ENCODE measurements at places on chromosomes 16 and 17.

- DNase-seq = no peak
Measured at GRCh38 chr17:68576811-68577496, 24.2 kb downstream of the FAM20A start.

DNA sequence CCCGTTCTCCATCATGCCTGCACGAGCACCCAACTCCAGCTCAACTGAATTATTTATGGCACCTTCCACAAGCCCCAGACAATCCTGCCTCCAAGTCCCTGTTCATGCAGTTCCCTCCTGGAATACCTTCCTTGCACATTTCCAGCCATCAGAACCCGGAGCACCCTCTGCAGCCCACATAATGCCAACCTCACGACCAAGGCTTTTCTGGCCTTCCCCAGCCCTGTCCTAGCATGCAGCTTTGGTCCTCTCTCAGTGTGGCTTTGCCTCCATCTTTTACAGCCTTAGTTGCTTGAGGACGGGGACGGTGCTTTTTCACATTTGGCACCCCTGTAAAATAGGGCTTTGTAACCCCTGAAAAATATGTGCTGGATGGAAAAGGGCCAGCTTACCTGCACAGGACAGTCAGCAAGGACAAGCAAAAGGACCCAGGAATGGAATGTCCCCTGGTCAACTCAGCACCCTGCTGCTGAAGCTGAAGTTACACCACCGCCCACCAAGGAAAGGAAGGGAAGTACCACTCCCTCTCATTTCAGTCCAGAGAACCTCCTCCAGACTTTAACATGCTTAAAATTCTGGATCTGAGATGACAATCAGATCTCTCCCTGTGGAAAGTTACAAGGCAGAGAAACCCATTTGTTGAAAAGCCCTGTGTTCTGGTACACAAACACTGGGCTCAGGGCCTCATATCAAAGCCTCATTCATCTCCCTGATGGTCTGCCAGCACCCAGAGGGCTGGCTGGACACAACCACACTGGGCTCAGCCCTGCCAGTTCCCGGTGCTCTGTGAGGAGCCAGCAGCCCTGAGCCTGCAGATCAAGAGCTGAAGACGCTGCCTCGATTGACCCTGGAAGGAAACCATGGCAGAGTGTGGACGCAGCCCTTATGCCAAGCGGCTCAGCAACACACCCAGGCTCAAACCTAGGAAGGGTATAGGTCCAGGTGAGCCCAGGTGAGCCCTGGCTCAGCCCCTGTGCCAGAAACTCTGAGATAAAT is 2.9 kb downstream of the SLC39A11 start:
- DNase-seq = no peak

GRCh38 chr16:49351096-49351487 is 22.5 kb upstream of the C16orf78 start:
- no peak for DNase-seq

GRCh38 chr17:27496437-27496943 is 40.2 kb downstream of the KSR1 start:
- DNase-seq = peak; percentile 60

GRCh38 chr16:68367030-68367429 is 56.2 kb downstream of the PRMT7 start:
- DNase-seq = peak; percentile 69

GRCh38 chr17:79372470-79373238 is 238.2 kb downstream of the RBFOX3 start:
- DNase-seq = no peak

DNA sequence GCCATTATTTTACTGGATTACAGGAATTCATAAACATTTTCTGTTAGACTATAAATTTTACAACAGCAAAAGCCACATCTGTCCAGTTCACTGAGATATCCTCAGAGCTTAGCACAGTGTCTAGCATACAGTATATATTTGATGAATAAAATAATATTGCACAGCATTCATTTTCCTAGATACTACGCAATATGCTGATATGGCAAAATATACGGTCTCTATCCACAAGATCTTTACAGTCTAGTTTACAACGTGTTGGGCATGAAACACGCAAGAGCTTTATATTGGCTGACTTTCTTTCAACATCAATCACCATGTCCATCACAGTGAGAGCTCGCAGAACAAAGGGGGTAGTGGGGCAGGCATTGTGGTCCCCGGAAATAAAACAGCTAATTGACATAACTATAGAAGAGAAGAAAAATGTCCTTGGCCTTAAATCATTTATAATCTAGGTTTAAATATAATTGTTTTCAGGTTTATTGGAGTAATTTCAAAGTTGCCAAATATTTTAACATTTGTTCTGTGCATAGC is 43.5 kb downstream of the ZNF652 start:
- DNase-seq = no peak

- peak; percentile 6 for DNase-seq
Measured at GRCh38 chr17:74118504-74118903, 85.0 kb upstream of the RPL38 start.

DNA sequence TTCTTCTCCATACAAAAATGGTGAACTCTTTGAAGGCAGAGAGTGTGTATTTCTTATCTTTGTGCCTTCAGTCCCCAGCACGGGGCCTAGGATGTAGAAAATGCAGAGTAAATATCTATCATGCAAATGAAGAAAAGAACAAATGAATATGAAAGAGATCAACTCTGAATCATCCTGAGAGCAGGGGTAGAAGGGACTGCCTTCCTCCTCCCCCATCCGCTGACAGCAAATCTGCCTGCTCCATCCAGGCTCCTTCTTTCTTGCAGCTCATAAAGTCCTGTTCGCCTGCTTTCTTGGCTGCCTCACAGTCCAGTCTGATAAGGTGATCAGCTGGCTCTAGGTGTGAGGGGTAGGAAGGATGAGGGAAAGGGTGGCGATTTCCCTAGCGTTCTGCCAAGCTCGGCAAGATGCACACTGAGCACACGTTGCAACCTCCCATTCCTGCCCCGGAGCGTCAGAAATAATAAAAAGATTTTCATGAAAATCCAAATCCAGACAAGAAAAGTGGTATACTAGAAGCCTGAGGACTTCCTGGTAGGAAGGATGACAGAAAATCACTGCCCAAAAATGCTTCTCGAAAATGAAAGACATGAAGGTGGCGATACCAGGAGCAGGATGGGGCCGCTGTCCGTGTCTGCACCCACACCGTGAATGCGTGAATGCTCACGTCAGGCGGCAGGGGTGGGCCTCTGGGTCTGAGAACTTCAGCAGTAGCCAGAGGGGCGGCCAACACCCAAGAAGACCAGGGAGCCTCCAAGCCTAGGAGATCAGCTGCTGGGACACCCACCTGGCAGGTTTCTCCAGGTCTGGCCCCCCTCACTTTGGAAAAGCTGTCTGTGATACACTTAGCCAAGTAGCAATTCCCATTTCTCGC is 67.1 kb downstream of the VPS53 start:
- no peak for DNase-seq

- no peak for DNase-seq
Measured at GRCh38 chr16:88667461-88667860, 4.6 kb upstream of the MVD start.

- no peak for DNase-seq
Measured at GRCh38 chr16:67030221-67030962, 1.4 kb downstream of the CBFB start.

DNA sequence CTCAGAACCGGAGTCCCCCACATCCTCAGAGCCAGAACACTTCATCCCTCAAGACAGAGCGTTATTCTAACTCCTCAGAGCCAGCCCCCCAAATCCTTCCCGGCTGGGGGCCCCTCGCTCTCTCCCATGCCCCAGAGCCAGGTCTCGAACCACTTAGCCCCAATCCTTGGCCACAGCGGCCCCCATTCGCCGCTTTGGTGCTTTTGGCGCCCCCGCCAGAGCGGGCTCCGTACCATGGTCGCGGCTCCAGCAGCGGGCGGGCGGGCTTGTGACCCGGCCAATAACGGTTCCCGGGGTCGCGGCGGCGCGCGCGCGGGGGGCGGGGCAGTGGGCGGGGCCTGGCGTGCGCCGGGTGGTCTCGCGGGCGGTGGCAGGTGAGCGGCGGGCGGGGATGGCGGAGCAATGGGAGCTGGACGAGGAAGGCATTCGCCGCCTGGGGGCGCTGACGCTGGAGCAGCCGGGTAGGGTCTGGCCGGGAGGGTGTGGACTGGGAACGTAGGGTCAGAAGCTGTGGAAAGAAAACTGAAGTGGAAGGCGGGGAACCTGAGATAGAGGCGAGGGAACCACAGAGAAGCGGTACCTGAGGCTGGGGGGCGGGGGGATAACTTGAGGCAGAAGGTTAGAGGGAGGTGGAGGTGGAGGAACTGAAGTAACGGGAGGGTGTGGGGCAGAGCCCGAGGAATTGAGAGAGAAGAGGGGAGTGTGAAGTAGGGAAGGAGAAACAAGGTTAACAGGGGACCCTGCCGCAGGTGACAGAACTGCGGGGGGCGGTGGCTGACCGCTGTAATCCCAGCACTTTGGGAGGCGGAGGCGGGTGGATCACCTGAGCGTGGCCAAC is at the start of the genes KCTD19 and LRRC36:
Gene KCTD19, minus strand, starts transcription at position 270 of the 838 bp plus-strand sequence. Its CDS starts 34 bp downstream, at position 236.
Gene LRRC36, plus strand, starts transcription at position 344 of the 838 bp plus-strand sequence. Its CDS starts 48 bp downstream, at position 392.
- DNase-seq = peak; percentile 43

- no peak for DNase-seq
Measured at GRCh38 chr17:27670791-27671590, 40.0 kb downstream of the LGALS9 start.

DNA sequence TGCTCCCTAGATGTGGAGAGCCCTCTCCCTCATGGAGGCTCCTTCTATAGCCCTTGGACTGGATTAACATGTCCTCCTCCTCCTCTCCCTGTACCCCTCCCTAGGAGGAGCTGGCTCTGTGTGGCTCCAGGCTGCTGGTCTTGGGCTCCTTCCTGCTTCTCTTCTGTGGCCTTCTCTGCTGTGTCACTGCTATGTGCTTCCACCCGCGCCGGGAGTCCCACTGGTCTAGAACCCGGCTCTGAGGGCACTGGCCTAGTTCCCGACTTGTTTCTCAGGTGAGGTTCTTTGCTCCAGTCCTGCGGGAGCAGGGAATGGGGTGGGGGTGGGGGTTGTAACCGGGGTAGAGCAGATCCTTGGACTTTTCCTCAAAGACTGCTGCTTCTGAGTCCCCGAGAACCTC is 2.4 kb upstream of the TAOK2 start:
- no peak for DNase-seq

- no peak for DNase-seq
Measured at GRCh38 chr16:64705443-64705842, 416.4 kb downstream of the CDH11 start.

- peak; percentile 76 for DNase-seq
Measured at GRCh38 chr17:80082403-80083135, 18.8 kb upstream of the GAA start.

GRCh38 chr16:83940630-83941378 is 12.2 kb upstream of the OSGIN1 start:
- DNase-seq = no peak

- no peak for DNase-seq
Measured at GRCh38 chr16:75263963-75264445, 12.6 kb upstream of the BCAR1 start.

DNA sequence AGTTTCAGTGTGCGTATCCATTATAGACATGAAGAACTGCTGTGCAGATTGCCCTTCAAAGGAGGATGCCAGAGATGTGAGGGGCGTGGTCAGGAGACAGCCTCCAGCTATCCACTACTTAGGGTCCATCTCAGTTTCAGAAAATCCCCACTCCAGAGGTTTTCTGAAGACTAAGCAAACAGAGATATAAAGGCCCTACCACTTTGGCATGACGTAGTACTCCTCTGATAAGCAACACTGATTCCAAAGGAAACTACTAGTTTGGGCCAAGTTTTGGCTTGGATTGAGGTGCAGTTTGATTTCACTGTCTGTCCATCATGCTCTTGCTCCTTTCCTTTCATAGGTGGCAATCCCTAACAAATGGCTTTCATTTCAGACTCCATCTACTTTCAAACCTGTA is 228.7 kb downstream of the CDH8 start:
- no peak for DNase-seq

DNA sequence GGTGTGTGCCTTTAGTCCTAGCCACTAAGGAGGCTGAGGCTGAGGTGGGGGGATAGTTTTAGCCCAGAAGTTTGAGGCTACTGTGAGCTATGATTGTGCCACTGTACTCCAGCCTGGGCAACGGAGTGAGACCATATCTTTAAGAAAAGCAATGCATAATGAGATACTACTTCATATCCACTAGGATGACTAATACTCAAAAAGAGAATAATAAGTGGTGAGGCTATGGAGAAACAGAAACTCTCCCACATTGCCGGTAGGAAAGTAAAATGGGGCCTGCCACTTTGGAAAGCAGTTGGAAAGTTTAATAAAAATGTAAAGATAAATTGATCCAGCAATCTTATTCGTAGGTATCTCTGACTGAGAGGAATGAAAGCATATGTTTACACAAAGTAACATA is 4.6 kb upstream of the NPIPB2 start:
- DNase-seq = no peak

- no peak for DNase-seq
Measured at GRCh38 chr17:34207572-34207971, 47.5 kb upstream of the CCL2 start.

Measured in GM12865 (cell line).